Mesothelial cell of epicardium (in vitro differentiated cells): ENCODE measurements at places on chromosomes 12 and 14. TPM values are rescaled to one million over a fixed set of nuclear protein-coding genes. Genes with fewer than 3 reads are reported as not detected.

- DNase-seq, result no peak
These were observed 208.0 kb upstream of the DIO2 start for GRCh38 chr14:80419345-80419744.

Gene IQSEC3
- total RNA-seq, result 7.4 to 8.8 TPM (median 8.5 TPM) in 3 replicates

DNA sequence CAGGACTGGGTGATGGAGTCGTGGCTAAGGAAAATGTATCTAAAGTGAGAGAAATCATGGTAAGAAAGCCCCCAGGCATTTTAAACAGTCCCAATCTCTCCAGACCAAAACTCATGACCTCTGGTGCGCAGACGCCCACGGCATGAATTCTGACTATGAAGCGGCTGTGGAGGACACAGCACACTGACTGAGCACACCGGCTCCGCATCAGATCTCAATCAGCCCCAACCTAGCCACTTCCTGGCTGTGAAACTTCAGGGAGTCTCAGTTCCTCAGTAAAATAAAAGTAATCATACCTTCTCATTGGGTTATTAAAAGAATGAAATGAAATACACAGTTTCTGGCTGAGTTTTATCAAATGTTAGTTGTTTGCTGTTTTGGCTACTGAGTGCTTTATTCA is 38.7 kb downstream of the SETD3 start:
- DNase-seq, result no peak

Gene FITM1
- 0.75 to 1.5 TPM (median 1.0 TPM) in 3 replicates for total RNA-seq

GRCh38 chr12:84922693-84923092 is 10.1 kb upstream of the SLC6A15 start:
- DNase-seq, result no peak

DNA sequence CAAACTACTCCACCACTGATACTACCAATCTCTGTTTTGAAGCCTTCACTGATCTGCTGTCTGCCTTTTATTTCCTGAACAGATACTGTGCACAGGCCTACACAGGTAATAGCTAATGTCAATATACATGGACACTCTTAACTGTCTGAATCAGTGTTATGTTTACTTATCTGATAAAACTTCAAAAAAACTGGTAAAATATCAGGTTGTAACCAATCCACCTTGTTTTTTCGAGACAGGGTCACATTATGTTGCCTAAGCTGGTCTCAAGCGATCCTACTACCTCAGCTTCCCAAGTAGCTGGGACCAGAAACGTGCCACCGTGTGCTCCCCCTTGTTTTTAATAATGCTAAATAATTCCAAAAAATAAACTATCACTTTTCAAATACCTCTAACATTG is 43.5 kb downstream of the HECTD1 start:
- DNase-seq, result no peak

- DNase-seq, result no peak
These were observed 91.0 kb upstream of the FOXN3 start for GRCh38 chr14:89507926-89508460.

GRCh38 chr14:55964821-55965220 is 153.4 kb upstream of the PELI2 start:
- DNase-seq, result no peak

DNA sequence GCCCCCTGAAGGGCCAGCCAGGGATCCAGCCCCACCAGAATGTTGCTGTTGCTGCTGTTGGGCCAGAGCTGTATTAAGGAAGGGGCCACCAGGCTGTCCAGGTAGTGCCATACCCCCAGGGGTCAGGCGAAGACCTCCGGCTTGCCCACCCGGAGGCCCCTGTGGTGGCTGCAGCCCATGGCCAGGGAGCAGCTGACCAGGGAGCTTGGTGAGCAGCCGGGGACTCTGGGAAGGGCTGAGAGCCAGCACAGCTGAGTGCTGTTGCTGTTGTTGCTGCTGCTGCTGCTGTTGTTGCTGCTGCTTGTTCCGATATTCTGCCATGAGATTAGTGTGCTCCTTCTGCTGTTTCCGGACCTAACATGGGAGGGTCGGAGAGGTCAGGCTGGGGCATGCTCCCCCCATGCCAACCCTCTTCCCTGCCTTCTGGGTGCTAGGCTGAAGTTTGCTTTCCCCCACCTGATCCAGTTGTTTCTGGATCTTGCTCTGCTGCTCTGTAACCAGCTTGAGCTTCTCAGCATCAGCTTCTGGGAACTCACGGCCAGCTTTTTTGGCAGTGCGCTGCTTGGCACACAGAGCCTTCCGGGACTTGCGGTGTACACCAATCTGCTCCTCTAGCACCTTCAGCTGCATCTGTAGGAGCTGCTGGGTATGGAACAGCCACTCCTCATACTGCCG is 15.2 kb upstream of the PRKAG1 start:
- no peak for DNase-seq

GRCh38 chr12:79151956-79152355 is 287.4 kb downstream of the SYT1 start:
- DNase-seq, result no peak

DNA sequence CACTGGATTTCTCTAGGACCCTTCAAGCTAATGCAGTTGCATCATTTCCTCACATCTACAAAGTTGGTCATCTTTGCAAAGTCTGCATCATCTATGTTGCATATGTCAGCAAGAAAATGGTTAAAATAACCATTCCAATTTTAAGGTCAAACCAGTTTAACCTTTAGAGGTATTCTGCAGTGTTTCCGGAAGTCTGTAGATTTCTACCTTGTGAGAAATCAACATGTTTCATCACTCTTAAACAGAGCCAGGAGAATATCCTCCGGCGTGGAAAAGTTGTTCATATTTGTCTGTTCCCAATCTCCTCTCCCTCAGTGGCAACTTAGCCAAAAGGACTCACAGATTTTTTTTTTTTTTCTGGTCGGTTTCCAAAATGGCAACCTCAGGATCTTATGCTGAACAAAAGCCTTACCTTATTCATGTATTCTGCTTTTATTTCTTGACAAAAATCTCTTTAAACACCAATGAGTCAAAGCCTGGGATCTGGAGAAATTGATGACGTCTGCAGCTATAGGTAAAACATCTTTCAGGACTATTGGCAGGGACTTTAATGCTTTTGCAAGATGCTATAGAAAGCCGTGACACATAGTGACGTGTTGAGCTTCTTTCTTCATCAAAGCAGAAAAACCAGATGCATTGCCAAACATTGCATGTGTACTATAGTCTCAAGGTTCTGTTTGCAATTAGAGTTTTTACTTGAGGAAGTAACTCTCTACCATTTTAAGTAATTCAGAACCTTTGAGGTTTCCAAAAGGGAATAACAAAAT is 16.0 kb upstream of the CDK17 start:
- no peak for DNase-seq

Gene B3GNT4
- total RNA-seq, result 0.20 to 0.51 TPM (median 0.20 TPM) in 3 replicates

DNA sequence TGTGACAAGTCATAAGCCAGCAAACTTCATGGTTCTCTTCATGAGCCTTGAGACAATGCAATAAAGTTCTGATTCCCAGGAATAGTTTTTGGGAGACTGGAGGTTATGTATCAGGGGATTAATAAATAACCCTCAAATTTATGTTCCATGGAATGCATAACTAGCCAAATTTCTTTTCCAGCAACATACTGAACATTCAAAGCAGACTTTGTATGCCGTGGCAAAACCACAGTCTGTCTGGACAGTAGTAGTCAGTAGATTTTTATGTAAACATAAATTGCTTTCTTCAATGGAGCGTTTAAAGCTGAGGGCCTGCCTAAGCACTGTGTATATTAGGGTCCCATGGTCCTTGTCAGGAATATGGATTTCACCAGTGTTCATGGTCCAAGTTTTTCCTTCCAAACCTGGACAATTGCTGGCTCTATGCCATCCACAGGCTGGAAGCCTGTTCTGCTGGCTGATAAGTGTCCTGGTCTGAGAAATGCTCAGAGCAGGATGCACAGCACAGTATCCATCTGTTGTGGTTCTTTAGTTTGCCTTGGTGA is 144.9 kb downstream of the SRGAP1 start:
- DNase-seq, result no peak

DNA sequence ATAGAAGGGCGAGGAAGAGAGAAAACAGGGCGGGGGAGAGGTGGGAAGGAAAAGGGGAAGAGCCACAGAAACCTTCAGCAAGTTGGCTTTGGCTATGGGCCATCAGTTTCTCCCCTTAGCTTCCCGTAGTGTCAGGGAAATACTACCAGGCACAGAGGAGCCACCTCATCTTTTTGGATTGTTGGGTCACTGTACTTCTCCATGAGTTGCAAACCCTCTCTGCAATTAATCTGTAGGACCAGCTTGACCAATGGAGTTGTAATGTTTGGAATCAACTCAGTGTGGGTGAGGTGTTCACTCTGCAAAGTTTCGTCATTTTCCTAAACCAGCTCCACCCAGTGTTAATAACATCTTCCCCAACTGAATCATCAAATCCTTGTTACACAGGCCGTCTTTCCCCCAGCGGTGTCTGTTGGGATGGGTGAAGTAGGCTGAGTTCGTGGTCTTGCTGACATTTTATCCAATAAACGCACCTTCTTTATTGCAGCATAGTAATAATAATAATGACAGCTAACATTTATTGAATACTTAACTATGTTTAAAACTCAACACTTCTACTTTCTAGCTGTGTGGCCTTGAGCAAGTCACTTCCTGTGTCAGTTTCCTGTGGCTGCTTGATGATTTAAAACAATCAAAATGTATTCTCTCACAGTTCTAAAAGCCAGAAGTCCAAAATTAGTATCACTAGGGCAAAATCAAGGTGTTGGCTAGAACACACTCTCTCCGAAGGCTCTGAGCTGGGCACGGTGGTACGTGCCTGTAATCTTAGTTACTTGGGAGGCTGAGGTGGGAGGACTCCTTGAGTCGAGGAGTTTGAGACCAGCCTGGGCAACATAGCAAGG is 8.1 kb upstream of the GLTP start:
- DNase-seq, result no peak

DNA sequence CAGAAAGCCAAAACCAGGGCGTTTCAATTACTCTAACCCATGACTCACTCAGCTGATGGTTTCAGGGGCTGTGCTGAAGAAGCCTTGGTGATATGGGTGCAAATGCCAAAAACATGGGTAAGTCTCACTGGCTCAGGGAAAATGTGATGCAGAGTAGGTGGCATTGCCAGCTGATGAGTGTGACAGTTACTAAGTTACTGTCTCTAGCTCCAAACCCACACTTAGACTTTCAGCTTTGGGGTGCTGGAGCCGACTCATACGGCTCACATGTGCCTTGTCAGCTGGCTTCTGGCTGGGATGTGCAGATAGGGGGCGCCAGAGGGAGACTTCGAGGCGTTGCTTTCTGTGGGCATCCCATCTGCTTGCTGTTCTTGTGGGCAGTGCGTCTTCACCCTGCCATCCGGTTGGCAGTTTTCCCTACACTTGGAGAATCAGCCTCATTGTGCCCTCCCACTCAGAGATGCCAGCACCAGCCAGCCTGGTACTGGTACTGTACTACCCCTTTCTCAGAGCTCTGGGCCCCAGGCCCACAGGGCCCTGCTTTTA is 11.1 kb upstream of the KRT7 start:
- DNase-seq, result no peak

Gene SLC6A15
- 9.6 to 14.5 TPM (median 9.6 TPM) in 3 replicates for total RNA-seq

Gene MPHOSPH9
- 35.7 to 40.9 TPM (median 36.5 TPM) in 3 replicates for total RNA-seq

DNA sequence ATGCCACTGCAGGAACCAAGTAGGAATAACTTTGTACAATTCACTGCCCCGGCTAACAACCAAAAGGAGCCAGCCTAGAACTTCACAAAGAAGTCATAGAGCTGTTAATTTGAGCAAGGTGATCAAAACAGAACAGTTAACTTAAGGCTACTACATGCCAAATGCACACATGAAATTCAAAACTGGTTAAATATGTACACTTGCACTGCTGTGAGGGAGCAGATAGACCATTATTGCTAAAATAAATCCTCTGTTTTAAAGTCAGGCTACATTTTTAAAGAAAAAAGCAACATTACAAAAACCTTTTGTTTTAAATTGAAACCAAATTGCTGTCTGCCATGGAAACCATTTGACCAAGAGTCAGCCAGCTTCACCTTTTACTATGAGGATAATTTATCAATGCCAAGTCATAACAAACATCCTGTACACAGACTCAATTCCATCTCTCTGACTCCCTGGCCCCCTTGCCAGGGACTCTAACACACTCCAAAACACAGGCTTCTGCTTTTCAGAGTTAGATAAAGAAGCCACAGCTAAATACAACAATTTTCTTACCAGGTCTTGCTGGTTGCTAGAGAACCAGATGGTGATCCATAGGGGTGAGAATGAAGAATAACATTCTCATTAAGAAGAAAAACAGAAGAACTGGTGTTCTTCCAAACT is 84.0 kb downstream of the LRP6 start:
- no peak for DNase-seq

DNA sequence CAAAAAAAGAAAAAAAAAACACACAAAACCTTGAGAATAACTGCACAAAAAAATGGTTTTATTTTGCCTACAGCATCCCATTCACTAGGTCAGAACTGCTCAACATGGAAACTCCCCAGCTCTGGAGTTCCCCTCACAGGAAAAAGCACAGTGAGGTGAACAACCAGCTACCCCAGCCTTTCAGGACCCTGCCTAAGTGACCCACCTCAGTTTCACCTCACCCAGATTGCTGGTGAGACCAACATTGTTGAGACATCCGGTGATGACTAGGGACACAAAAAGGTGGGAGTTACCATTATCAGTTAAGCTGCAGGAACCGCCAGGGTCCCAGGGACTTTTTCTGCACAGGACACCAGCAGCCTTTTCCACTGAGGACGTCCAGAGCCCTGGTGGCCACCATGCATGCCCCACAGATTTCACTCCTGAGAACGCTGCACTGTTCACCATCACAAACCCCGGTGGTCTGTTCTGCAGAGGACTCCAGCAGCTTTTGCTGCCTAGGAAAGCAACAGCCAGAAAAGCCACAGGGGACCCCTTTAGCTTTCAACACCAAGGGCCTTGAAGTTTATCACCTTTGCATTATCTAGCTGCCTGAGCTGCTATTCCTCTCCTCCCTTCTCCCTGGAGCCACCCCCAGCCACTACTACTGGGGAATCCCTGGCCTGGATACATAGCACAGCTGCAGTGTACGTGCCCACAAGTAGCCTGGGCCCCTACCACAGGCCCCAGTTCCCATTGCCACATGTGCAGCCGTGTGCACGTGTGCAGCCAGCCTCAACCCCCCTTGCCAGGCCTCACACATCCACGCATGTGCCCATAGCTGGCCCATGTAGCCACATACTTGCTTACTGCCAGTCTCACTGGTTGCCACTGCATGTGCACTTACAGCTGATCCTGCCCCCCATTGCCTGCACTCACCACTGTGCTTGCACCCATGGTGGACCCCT is 62.5 kb upstream of the FAR2 start:
- no peak for DNase-seq
